Ammon's horn (tissue), 1 donor: ENCODE measurements at places on chromosomes 2 and 18.
A peak's percentile ranks its signal among the peaks of the same experiment; 100 is the strongest.

- no peak for DNase-seq
These were observed 232.5 kb downstream of the TFCP2L1 start for GRCh38 chr2:121052521-121052920.

DNA sequence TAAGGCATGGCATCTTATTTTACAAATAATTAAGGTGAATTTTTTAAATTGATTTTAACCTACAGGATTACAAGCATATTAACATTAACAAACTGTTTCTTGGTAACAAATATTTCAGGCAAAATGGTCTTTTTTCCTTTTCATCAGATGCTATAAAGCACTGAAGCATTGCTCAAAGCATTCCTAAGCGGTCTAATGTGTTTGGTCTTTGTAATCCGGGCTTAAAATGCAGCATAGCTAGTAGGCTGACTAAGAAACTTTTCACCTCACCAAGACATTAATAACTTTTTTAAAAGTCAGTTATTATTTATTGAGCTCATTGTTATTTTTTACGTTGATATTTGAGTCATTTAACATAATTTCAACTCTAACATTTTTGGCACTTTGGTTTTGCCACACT is 538.8 kb upstream of the SLC39A10 start:
- no peak for DNase-seq

DNA sequence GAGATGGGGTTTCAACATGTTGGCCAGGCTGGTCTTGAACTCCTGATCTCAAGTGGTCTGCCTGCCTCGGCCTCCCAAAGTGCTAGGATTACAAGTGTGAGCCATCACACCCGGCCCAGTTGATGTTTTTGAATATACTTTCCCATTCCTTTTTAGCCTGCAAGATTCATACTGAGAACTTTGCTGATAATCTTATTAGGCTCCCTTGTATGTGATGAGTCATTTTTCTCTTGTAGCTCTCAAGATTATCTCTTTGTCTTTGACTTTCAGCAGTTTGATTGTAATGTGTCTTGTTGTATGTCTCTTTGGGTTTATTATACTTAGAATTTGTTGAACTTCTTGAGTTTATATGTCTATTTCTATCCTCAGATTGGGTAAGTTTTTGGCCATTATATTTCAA is 81.4 kb downstream of the OTX1 start:
- no peak for DNase-seq

- peak; percentile 49 for DNase-seq
These were observed 63.3 kb downstream of the BOD1L2 start for GRCh38 chr18:57210107-57210715.

DNA sequence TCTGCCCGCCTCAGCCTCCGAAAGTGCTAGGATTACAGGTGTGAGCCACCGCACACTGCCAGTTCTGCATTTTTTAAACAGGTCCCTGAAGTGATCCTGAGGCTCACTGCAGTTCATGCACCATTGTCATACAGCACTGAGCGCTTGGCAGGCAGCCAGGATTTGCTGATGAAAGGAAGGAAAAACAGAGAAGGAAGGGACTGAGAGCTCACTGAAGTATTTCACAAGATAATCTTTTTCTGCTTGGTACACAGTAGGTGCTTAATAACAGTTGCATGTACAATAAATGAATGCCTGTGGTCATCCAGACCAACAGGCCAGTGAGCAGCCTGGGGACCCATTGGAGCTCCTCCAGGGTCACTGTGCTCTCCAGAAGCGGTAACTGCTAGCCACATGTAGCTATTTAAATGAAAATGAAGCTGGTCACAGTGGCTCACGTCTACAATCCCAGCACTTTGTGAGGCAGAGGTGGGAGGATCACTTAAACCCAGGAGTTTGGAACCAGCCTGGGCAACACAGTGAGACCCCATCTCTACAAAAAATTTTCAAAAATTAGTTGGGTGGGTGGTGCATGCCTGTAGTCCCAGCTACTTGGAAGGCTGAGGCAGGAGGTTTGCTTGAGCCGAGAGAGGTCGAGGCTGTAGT is 33.1 kb upstream of the SMAD7 start:
- DNase-seq, result no peak

GRCh38 chr2:68722712-68723111 is 11.9 kb upstream of the ARHGAP25 start:
- DNase-seq, result no peak

DNA sequence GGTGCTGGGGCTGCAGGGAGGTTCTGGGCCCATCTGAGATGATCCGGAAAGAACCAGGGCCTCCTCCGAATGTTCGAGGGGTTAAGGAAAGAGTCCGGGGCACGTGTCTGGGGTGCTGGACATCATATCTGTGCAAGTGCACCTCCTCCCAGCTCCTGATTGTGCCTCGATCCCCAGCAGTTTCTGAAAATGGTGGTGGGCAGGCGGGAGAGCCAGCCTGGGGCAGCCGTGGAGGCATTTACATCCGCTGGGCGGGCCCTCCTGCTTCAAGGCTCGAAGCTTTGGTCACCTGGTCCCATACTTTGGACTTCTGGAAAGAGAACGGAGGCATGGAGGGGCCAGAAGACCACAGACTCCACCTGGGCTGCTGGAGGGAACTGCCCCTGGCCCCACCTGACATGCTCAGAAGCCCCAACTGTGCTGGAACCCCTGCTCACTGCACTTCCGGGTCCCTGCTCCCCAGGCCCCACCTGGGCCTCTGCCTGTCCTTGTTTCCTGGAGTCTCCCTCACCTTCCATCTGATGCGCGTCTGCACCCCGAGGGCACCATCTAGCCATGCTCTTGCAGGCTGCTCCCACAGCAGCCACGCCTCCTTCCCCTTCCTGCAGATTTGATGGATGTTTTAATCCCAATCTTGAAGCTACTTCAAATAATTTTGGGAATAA is 119.2 kb upstream of the HDAC4 start:
- DNase-seq, result no peak

- no peak for DNase-seq
These were observed 83.0 kb downstream of the MGAT5 start for GRCh38 chr2:134336921-134337320.

DNA sequence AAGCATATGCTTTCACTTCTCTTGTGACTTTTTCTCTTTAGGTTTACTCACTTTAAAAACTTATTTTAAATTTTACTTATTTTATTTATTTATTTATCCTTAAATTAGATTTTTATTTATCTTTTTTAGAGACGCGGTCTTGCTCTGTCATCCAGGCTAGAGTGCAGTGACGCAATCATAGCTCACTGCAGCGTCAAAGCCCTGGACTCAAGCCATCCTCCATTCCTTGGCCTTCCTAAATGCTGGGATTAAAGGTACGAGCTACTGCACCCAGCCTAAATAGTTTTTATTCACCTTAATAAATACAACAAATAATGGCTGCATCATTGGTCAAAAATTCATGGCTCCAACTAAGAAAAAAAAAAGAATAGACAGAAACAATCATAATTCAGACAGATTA is 415.7 kb upstream of the FIGN start:
- DNase-seq, result no peak

DNA sequence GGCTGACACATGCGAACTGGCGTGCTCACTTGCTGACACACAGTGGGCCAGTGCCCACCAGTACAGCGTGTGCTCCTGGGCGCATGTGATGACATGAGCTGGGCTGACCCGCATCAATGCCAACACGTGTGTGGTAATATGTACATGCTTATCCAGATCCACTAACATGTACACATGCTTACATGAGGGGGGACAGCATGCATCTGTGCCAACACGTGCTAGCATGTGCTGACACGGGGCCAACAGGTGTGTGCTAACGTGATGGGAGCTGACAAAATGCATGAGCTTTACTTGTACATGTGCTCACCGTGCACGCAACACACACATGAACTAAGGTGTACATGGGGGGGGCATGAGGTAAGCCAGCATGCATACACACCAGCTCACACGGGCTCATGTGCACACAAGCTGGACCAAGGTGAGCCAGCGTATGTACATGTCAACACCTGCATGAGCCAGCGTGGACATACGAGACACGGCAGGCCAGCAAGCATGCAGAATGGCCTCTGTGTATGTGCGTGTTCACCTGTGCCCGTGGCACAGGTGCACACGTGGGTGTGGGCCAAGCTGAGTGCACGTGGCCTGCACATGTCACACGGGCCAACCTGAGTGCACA is 28.5 kb downstream of the GPC1 start:
- no peak for DNase-seq

DNA sequence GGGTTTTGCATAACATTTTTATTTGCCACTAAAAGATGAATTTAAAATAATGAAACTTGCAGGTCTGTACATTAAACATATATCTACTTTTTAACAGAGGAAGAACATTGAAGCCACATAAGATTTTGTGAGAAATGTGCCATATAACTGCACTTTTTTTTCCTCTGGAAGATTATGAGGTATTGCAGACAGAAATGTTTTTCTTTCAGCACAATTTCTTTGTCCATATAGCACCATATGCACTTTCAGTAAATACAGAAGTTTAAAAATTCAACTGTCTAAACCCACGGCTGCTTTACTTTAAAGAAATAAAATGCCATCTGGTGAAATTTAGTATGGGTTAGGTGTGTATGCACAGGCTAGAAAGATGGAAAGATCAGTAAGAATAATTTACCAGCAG is 470 bp upstream of the FAP start:
- DNase-seq, result no peak

DNA sequence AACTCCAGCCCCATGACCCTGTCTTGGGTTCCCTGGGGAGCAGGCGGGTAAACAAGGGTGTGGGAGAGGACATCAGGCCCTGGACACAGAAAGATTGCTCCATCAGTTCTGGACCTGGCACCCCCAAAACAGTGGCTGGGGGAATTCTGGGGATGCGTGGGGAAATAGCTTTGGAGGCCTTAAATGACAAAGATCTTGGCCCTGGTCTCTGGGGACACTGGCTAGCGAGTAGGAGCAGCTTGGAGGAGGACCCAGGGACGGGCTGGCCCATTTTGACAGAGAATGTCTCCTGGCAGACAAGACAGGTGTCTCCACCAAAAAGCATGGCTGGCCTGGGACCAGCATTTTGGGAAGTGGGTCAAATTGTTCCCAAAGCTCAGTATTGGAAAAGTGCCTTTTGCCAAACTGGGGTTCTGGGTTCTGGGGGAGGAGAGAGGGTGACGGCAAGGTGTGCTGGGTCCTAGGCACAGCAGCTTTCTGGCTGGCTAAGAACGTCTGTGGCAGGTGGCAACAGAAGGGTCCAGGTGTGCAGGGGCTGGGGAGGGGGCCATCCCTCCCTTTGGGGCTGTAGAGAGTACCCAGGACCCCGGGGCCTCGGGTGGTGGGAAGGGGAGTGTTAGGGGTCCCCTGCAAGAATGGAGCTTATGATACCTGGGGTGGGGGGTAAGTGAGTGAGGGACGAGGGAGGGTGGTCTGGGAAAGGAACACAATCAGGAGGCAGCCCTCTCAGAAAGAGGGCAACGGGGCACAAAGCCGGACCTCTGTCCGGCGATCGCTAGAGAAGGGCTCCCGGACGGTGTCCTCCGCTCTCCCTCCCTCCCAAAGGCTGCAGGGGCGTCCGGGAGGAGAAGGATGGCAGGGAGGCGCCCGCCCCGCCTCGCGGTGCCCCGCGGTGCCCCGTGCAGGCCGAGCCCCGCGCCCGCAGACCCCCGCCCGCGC is 556 bp downstream of the CYRIA start:
- no peak for DNase-seq

DNA sequence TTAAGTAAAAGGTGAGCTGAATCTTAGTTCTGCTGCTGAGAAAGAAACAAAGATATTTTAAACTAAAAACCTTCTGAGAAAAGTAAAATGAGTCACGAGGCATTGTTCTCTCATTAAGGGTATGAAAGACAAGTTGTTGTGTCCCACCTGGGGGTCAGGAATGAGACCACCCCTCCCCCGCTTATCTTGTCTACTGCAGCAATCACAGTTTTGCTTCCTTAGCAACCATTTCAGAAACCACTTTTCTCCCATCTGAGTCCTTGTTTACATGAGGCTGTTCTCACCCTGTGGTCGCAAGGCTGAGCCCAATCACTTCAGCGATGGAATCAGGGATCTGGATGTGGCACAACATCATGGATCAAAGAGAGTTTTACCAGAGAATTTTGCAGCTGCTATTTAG is 377.6 kb upstream of the NETO1 start:
- DNase-seq, result no peak

DNA sequence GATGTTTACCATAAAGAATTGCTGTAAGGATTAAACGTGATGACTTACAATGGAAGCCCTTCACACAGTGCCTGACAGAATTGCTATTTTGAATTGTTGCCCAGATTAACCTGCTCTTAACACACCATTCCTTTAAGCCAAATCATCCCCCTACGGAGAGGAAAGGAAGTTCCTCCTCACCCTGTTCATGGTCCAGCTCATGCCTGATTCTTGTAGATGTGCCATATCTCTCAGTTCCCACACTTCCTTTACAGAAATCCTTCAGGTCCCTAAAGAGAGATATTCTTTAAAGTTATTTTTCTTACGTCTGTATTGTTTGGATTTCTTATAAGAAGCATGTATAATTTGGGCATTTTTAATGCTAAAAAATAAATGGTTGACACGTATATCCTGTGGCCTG is 127.5 kb upstream of the DAPL1 start:
- no peak for DNase-seq

DNA sequence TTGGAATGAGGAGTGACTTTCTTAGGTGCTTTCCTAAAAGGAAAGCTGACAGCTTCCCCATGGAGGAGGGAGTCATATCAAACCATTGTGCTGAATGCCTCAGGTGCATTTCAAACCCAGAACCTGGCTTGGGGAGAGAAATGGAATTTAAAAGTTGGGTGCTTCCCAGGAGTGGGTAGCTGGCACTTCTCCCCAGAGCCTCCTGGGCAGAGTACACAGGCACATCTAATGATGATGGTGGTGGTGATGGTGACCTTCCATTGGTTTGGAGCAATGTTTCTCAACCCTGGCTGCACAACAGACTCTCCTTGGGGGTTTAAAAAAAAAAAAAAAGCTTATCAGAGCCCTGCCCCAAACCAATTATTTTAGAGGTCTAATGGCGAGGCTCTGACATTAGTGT is 8.3 kb downstream of the FOSL2 start:
- no peak for DNase-seq

GRCh38 chr2:178265851-178266250 is 71.5 kb downstream of the OSBPL6 start:
- no peak for DNase-seq

DNA sequence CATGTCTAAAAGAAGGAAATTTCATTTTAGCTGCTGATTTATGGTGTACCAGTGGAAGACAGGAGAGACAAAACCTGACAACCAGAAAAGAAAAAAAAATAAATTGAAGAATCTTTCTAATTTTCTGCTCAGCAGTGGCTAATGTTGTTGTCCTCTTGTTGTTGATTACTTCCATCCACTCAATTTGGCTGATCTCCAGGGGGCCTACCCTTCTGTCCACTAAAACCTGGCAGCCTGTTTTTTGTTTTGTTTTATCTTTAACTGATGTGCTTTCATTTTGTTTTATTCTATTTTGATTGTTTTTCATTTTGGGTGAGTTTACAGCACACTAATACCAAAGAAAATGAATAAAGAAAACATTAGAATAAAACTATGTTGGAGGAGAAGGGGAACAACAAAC is 27.4 kb downstream of the TFPI start:
- DNase-seq, result no peak

GRCh38 chr2:118548880-118549488 is 298.5 kb downstream of the EN1 start:
- no peak for DNase-seq

GRCh38 chr18:7822435-7823331 is 255.6 kb downstream of the PTPRM start:
- peak; percentile 21 for DNase-seq
